ENCODE measurements at places on chromosomes 1 and 21.
A peak's percentile ranks its signal among the peaks of the same experiment; 100 is the strongest.

- DNase-seq: peak; percentile 9
These were observed 46.1 kb downstream of the ACKR1 start for GRCh38 chr1:159250638-159251216.

DNA sequence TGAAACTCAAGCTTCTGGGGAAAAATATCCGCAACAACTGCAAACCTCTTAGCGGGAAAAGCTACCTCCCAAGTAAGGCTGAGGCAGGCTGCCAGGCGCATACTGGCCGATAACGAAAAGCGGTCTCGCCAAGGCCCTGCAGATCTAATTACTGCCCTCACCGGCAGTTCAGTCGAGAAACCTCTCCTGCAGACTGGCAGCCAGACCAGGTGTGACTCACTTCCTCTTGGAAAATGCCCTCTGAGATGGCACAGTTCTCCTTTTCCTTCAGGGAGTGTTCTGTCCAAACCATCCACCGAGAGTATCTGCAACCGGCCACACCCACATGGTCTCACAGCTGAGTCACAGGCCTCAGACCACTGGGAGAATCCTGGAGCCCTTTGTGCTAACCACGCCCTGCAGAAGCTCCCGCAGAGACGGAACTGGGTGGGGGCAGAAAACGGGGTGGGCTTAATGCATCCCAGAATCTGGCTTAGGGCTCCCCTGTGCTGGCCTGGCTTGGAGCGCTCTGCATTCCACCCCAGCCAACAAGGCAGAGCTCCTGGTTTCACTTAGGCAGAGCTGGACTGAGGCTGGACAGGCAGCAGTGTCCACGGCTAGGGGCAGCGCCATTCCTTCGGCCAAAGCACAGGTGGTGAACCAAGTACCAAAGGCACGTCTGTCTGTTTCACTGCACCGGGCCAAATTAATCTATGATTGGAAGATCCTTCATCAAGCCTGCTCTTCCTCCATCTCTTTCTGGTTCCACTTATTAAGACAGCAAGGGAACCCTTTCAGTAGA, 1.2 kb downstream of the S100A10 start:
- DNase-seq: peak; percentile 87

GRCh38 chr1:227900571-227901051, 47.1 kb downstream of the WNT9A start:
- no peak for DNase-seq

DNA sequence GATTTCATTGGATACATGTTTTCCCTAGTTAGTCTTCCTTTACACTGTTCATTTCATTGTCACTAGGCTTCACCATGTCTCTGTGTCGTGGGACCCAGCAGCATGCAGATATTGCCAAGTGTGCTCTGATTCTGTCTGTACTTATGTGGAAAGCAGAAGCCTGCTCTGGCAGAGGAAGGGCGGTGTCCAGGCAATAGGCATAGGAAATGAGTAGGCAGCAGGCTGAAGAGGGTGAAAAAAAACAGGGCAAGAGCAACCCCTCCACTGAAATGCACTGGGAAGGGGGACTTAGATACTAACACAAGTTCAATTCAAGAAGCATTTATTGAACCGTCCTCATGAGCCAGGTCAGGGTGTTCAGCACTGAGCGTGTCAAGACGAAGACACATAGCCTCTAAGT, 85.2 kb upstream of the VAV3 start:
- DNase-seq: no peak

- peak; percentile 96 for DNase-seq
These were observed at the start of gene PTP4A2 for GRCh38 chr1:31938184-31938975. Gene PTP4A2, minus strand, starts transcription at chr1:31938368. Its CDS starts 19,303 bp downstream, at chr1:31919065.

GRCh38 chr1:166133857-166134256, 32.9 kb downstream of the FAM78B start:
- no peak for DNase-seq

- no peak for DNase-seq
These were observed 395.7 kb downstream of the BRINP2 start for GRCh38 chr1:177566495-177566894.

DNA sequence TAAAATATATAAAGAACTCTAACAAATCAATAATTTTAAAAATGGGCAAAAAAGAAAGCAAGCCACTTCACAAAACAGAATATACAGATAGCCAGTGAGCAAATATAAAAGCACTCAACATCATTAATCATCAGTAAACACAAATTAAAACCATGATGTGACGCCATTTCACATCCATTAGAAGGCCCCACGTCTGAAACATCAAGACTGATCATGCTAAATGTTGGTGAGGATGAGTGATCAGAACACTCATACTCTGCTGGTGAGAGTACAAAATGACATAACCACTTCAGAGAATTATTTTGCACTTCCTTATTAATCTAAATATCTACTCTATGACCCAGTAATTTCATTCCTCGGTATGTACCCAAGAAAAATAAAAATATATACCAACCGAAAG, 512.2 kb upstream of the NR5A2 start:
- no peak for DNase-seq

DNA sequence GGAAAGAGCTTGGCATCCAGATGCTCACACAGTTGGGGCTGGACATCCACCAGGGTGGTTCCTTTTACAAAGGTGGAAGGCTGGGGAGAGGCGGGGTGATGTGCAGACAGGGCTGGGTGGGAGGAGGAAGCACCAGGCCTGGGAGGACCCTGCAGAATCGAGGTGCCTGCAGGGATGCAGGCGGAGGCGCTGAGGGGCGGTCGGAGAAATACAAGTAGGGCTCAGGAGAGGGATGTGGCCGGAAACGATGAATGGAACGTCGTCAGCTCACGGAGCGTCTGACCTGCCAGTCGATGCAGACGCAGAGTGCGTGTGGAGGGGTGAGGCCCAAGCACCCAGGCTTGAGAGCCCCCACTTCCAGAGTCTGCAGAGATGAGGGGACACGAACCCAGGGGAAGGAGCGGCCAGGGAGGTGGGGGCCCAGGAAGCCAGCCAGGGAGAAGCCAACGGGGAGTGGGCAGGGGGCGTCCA, 63.4 kb downstream of the TRIM11 start:
- DNase-seq: no peak

DNA sequence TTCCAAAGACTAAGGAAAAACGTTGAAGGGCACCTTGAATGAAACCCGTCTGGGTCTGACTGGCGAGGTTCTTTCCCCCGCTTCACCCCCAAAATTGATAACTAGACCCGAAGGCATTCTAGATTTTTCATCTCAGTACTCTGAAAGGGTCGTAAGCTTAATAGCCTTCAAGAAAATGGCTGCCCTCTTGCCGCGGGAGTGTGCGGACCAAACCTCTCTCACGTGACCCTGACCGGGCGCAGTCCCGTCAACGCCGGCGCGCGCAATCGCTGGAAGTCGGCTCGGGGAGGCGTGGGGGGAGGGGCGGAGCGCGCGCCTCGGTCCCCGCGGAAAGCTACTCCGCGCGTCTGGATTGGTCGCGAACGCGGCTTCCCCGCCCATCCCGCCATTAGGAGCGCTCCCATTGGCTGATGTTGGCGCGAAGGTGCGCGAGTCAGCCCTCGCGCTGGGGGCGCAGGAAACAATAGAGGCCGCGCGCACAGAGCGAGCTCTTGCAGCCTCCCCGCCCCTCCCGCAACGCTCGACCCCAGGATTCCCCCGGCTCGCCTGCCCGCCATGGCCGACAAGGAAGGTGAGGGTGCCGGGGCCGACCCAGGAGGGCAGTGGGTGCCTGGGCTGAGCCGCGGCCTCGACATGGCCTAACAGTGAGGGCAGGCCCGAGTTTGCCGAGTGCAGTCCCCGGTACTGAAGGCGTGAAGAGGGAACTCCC, at the start of gene RBBP4:
Gene RBBP4 (plus strand): TSS at position 457 of the 709 bp plus-strand sequence. CDS start 99 bp downstream, at position 556.
- peak; percentile 88 for DNase-seq

GRCh38 chr1:159318784-159319551, 16.8 kb downstream of the FCER1A start:
- DNase-seq: no peak

DNA sequence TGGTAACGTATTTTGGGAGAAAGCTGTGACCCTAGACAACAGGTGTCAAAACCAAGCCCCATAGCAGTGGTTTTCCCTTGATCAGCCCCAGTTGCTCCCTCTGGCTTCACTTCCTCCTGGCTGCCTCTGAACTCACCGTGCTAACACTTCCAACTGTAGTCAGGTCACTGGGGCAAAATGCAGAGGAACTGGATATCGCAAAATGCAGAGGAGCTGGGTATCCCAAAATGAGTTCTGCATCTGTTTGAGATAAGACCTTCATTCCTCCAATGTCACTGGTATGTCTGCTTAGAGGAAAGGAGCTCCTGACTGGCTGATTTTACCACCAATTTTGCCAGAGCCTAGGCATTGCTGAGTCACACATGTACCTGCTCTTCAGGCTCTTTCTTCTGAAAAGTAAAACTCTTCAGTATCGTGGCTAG, 19.6 kb upstream of the TACSTD2 start:
- no peak for DNase-seq

DNA sequence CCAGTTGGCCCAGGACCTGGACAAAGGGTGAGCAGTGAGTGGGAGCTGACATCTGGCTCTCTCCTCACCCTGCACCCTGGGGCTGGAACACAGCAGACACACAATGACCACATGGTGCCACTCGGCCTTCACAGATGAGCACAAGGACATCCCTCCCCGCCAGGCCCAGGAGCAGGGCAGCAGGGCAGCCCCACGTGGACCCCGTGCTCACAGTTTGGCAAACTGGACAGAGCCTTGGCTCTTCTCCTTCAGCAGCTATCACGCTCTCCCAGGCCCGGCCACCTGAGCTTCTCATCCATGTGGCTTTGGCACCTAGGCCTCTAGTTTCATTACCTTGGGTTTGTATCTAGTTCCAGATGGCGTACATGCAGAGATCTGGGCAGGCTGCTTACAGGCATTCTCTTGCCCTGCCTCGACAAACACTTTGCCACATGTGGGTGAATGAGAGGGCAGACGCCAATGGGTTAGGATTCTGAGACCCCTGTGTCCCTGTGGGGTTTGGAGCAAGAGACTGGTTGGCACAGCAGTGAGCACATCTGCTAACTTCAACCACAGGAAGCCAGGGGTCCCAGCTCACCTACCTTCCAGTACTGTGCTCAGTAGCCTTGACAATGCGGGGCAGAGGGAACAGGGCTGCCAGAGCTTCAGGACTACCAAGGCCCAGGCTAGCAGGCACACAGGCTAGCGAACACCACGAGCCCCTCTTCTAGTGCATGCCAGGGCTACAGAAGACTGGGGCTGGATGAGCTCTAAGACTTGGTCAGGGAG, 3.4 kb upstream of the PTPRF start:
- DNase-seq: no peak

DNA sequence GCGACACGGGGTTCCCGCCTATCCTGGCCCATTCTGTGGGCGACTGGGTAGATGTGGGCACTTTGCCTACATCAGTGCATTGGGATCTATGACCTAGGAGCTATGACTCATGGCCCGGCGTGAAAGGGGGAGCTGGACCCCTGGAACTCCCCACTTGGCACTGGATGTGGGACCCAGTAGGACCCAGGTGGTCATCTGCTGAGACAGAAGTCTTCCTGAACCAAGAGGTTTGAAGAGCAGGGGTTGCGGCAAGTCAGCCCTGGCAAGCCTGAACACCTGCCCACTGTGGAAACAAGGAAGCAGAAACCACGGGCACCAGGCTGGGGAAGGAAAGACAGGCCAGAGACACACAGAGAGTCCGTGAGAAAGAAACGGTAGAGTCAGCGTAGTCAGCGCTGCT, 656.7 kb downstream of the AJAP1 start:
- DNase-seq: no peak

DNA sequence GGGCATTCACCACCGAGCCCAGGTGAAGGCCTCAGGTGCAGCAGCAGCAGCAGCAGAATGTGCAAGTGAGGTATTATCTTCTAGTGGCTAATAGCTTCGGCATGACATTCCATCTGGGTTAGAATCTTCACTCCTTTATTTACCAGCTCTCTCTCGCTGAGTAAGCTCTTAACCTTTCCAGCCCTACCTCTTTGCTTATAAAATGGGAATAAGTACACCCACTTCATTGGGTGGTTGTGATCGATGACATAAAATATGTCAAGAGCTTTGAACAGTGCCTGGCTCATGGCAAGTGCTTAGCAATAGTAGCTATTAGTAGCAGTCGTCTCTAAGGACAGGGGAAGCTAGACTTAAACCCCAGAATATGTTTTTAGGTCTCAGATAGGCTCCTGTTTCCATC, 149.5 kb downstream of the NOS1AP start:
- DNase-seq: no peak

GRCh38 chr1:145942871-145943270, 14.9 kb downstream of the LIX1L start:
- no peak for DNase-seq

GRCh38 chr1:61709908-61710289, 15.0 kb downstream of the TM2D1 start:
- DNase-seq: no peak
